ENCODE measurements at places on chromosomes 16 and 17.

DNA sequence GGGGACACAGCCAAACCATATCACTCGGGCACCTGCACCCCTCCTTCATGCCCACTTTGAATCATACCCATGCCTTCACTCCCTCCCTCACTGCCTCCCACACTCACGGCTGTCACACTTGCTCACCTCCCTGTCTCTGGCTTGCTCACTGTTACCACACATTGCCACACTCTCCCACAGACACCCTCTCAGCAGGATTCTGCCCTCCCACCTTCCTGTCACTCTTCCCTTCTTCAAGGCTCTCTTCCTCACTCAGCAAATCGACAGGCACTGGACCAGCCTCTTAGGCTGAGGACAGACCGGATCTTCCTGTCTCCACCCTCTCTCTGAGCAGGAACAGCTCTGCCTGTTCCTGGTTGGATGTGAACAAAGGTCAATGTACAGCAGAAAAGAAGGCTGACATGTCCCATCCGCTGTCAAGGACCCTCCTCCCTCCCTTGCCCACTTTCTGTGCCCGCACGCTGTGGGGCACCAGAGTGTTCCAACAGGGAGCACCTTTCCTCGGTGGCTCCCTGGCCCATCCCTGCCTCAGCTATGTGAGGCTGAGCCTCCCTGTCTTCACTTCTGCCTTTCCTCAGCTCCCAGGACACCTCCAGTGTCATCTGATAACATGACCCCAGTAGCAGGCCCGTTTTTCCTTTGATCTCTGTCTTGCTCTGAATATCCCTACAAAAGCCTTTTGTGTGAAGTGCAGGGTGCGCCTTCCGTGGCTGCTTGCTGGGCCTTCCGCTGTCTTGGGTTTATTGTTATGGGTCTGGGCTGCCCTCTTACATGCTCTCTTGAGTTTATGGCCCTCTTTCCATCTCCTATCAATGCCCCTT, 47.0 kb downstream of the CCDC182 start:
- no peak for DNase-seq

- no peak for DNase-seq
Measured at GRCh38 chr16:84000989-84001642, 33.1 kb downstream of the NECAB2 start.

- no peak for DNase-seq
Measured at GRCh38 chr16:55710466-55710865, 54.7 kb downstream of the SLC6A2 start.

GRCh38 chr16:90047714-90048346, 28.6 kb upstream of the DBNDD1 start:
- no peak for DNase-seq

- no peak for DNase-seq
Measured at GRCh38 chr16:71387045-71387871, 28.7 kb downstream of the CALB2 start.

GRCh38 chr17:65588181-65588808, 26.8 kb upstream of the AXIN2 start:
- DNase-seq: no peak

DNA sequence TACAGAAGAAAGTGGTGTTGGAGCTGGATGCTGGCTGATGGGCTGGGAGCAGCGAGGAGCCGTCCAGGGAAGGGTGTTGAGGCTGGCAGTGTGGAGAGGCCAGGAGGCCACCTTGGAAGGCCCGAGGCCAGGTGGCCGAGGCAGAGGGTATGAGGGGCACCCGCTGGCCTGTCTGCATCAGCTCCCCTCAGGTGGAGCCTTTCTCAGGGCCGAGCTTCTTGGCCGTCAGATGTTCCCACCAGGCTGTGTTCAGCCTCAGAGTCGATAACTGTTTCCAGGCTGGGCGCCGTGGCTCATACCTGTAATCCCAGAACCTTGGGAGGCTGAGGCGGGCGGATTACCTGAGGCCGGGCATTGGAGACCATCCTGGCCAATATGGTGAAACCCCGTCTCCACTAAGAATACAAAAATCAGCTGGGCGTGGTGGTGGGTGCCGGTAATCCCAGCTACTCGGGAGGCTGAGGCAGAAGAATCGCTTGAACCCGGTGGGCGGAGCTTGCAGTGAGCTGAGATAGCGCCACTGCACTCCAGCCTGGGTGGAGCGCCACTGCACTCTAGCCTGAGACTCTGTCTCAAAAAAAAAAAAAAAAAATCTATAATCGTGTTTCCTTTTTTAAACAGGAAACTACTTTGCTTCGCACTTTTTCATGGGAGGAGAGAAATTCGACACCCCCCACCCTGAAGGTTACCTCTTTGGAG, 25.3 kb downstream of the MGRN1 start:
- DNase-seq: no peak

GRCh38 chr16:48818257-48818656, 208.3 kb upstream of the N4BP1 start:
- DNase-seq: peak; percentile 65

DNA sequence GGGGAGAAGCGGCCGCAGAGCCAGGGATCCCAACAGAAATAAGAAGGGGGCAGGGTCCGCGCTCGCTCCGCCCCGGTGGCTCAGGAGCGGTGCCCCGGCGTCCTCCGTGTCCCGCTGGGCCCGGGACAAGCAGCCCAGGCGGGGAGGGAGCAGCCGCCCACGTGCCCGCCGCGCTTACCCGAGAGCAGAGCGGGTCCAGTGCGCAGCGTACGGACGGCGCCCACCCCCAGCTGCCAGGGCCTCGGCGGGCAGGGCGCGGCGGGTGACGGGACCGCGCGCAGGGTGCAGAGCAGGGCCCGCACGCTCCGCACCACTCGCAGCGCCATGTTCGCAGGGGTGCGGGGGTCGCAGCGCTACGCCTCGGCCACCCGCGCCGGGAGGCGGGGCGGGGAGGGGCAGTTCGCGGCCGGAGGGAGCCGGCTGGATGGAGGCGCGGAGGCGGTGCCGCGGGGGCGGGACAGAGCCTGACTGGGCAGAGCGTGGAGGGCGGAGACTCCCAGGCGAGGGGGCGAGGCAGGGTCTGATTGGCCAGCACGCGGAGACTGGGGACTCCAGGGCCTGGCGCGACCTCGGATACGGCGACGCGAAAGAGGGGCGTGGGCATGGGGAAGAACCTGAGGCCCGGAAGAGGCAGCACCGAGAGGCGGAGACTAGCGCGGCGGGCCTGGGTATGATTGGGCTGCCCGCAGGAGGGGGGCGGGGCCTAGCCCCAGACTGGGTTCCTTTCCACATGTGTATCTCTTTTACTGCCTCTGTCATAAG, at the start of gene GCSH:
TSS of gene GCSH (minus strand) at position 443 of the 762 bp plus-strand sequence. CDS start at position 326, 117 bp downstream.
- DNase-seq: peak; percentile 98

- peak; percentile 77 for DNase-seq
Measured at GRCh38 chr17:15257258-15257788, 7.8 kb downstream of the PMP22 start.

DNA sequence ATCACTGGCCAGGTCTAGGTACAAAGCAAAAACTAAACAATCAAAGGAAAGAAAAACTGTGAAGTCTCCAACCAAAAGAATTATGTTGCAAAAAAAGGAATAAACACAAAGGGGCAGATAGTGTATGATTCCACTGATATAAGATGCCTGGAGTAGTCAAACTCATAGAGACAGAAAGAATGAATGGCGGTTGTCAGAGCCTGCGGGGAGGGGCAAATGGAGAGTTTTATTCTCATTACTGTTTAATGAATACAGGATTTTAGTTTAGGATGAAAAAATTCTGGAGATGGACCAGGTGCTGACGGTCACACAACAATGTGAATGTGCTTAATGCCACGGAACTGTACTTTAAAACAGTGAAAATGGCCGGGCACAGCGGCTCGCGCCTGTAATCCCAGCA, 20.7 kb downstream of the STAT5B start:
- DNase-seq: no peak

- DNase-seq: no peak
Measured at GRCh38 chr16:11079652-11080187, 135.4 kb downstream of the CLEC16A start.

DNA sequence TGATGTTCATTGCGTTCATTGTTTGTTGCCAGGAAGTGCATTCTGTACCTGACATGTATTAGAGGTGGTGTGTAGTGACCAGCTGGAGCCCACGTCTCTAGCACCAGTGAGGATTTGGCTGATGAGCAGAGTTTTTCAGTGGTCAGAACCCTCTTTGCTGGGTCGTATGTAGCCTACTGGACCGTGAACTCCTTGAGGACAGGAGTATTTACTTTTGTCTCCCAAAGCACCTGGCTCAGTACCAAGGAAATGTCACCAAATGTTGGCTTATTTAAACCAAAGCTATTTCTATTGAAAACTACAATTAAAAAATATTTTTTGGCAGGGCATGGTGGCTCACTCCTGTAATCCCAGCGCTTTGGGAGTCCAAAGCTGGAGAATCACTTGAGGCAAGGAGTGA, 262.7 kb downstream of the SNX29 start:
- DNase-seq: no peak

GRCh38 chr17:40484285-40484972, 17.0 kb downstream of the TNS4 start:
- DNase-seq: no peak

DNA sequence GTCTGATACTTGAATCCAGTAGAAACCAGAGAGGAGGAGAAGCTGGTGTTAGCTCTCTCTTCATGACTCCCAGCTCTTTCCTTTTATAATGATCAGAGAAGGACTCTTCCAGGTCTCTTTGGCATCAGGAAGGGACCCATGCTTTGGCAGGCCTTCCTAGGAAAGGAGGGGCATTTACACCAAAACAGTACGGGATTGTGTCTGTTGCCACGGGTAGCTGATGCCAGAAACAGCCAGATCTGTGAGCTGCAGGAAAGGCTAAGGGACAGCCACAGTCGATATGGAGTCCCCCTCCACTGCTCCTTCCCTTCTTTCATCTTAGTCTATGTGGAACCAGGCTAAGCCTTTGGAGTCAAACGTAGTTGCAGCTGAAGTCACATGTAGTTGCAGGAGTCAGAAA, 9.3 kb downstream of the CEP295NL start:
- no peak for DNase-seq

DNA sequence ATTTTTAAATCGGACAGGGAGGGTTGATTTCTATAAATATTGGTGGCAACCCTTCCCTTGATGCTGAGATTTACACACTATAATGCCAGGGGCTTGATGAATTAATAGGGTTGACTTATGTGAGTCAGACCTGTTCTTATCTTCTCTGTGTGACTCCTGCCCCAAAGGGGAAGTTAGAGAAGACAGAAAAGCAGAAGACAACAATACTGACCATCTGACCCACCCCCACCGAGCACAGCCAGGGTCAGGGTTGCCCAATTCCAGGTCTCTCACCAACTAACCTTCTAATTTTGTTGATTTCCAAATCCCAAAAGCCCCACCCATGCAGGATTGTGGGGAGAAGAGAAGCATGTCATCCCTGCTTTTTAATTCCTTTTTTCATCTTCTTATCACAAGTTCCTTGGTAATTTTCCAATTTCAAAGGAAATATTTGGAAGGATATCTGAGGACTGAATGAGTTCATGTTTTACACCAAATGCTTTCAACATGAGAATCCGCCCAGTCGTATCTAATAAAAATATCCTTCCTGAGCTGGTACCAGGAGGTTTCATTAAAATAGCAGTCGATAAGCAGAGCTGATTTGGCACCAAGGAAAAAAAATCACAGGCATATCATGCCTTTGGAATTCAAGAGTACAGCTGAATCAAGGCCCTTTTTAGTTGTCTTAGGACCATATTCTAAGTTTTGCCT, 603.4 kb upstream of the CDH11 start:
- no peak for DNase-seq

DNA sequence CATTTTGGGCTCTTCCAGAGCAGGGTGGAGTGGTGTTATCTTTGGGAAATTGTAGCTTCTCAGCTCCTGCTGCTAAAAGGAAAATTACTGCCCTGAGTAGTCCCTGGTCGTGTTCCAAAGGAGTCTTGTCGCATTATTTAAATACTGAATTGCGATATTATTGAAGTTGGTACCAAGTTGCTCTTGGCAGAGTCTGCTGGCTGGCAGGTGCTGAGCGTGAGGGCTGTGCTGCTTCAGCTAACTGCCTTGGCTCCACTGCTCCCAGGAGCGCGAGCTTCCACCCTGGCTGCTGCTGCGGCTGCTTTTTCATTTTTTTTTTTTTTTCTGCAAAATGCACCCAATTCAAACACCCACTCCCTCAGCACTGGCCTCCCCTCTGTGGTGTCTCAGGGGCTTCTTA, 289.8 kb downstream of the MAF start:
- DNase-seq: no peak

GRCh38 chr16:12150600-12150999, 174.1 kb downstream of the SNX29 start:
- no peak for DNase-seq

- DNase-seq: no peak
Measured at GRCh38 chr16:84058211-84058610, 15.6 kb upstream of the SLC38A8 start.

- DNase-seq: no peak
Measured at GRCh38 chr16:54923055-54923473, 7.6 kb upstream of the IRX5 start.

DNA sequence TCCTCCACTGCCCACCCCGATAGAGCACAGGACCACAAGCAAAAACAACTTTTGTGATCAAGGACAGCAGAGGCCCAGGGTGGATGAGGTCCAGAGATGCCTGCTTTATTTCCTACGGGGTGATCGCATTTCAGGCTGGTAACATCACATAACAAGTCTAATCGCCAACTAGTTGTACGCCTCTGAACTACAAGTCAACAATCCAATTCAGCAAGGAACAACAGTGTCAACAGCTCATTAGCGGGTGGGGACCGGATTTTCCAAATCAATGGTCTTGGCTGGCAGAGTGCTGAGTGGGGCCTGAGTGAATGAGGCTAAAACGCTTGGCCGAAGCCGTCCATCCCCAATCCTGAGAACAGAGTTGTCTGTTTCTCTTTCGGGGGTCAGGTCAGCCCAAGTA, 17.1 kb downstream of the MRM3 start:
- no peak for DNase-seq

GRCh38 chr16:82476786-82477185, 150.0 kb upstream of the CDH13 start:
- no peak for DNase-seq

DNA sequence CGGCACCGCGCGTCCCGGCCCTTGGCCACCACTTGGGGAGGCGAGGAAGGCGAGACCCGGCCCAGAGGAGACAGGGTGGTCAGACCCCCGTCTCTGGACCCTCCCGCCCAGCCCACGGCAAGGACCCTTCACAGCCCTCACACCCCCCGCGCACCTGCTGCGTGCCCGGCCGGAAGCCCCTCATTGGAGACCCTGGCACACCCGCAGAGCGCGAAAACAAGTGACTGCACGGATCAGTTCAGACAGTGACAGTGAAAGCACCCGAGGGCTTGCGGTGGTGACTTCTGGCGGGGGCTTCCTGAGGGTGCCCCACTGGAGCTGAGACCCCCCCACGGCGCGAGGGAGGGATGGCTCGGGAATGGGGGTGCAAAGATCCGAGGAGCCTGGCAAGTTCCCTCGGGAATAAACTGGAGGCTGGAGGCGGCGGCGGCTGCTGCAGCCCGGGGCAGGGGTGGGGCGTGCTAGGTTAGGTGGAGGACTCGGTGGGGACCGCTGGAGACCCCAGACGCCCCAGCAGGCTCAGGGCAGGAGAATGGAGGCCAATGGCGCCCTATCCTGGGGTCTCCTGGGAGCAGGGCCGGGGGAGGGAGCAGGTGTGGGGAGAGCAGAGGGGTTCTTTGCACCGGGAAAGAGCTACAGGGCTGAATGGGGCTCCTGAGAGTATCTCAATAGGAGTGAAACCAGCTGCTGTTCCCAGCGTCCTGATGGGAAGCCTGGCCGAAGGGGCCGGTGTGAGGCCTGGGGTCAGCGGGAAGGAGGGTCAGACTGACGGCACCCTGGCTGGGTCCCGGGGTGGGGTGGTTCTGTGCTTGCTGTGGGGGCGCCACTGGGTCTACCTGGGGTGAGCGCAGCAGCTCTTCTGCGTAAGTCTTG, 824 bp upstream of the FBXL16 start:
- DNase-seq: no peak
